ENCODE measurements at places on chromosomes 6 and 20.
A peak's percentile ranks its signal among the peaks of the same experiment; 100 is the strongest.

DNA sequence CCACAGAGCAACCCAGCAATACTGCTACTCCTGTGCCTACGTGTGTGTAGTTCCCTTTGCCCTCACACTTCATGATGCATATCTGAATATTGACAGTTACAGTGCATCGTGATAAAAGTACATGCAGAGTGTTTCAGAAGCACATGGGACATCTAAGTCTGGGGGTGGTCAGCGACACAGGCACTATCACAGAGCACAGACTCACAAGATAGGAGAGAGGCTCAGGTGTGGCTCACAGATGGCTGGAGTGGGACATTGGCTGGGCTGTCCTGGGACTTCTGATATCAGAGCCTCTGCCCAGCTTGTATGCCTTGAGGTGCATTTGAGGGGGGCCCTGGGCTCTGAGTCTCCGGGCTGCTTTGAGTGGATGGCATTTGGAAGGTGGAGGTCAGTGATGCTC lies 227.0 kb upstream of the RNF24 start:
- DNase-seq = no peak

- no peak for DNase-seq
These were observed 76.1 kb upstream of the SLC4A11 start for GRCh38 chr20:3315136-3315535.

- DNase-seq = no peak
These were observed 283.8 kb downstream of the ALDH8A1 start for GRCh38 chr6:134666125-134666524.

GRCh38 chr20:48238326-48238725 lies 453.0 kb upstream of the SULF2 start:
- DNase-seq = no peak

GRCh38 chr20:53071833-53072232 lies 99.7 kb downstream of the TSHZ2 start:
- no peak for DNase-seq

GRCh38 chr6:126002755-126003679 lies 16.7 kb downstream of the TRMT11 start:
- no peak for DNase-seq

DNA sequence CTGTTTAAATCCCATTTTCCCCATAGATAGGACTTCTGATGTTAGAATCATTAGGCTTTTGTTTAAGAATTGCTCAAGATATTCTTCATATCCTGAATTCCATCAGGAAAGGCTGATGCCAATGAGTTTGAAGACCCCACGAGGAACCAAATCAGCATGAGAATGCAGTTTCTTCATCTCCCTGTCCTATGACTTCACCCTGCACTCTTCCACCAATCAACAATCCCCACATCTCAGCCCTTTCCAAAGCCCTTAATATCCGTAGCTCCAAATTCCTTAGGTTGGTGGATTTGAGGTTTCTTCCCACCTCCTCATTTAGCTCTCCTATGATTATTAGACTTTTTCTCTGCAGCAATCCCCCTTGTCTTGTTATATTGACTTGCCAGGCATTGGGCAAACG lies 88.3 kb upstream of the PRND start:
- no peak for DNase-seq

DNA sequence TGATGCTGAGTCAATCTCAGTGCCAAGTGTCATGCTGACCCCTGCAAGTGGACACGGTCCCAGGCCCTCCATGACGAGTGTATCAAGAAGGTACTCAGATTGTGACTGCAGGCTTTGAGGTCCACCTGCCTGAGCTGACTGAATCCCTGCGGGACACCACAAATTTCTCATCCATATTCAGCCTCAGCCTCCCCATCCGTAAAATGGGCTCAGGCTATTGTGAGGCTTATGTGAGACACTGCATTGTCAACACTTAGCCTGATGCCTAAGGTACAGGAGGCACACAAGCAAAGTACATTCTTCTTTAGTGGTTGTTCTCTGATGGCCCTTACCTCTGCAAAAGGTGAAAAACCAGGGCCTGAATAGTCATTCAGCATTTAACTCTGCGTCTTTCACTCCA lies 70.4 kb upstream of the NFATC2 start:
- no peak for DNase-seq

GRCh38 chr6:163370464-163371117 lies 43.9 kb upstream of the QKI start:
- no peak for DNase-seq

DNA sequence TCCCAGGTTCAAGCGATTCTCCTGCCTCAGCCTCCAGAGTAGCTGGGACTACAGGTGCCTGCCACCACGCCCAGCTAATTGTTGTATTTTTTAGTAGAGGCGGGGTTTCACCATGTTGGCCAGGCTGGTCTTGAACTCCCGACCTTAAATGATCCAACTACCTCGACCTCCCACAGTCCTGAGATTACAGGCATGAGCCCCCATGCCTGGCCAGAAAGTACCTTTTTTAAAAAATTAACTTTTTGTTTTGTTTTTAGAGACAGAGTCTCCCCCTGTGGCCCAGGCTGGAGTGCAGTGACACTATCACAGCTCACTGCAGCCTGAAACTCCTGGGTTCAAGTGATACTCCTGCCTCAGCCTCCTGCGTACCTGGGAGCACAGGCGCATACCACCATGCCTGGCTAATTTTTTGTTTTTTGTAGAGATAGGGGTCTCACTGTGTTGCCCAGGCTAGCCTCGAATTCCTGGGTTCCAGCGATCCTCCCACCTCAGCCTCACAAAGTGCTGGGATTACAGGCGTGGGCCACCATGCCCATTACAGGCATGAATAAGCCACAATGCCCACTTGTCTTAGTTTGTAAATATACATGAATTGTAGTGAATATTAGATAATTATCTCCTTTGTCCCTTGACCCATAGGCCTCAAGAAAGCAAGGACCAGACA lies 17.4 kb upstream of the EEF1A1 start:
- DNase-seq = no peak

GRCh38 chr20:11207749-11208502 lies 534.1 kb upstream of the JAG1 start:
- no peak for DNase-seq

DNA sequence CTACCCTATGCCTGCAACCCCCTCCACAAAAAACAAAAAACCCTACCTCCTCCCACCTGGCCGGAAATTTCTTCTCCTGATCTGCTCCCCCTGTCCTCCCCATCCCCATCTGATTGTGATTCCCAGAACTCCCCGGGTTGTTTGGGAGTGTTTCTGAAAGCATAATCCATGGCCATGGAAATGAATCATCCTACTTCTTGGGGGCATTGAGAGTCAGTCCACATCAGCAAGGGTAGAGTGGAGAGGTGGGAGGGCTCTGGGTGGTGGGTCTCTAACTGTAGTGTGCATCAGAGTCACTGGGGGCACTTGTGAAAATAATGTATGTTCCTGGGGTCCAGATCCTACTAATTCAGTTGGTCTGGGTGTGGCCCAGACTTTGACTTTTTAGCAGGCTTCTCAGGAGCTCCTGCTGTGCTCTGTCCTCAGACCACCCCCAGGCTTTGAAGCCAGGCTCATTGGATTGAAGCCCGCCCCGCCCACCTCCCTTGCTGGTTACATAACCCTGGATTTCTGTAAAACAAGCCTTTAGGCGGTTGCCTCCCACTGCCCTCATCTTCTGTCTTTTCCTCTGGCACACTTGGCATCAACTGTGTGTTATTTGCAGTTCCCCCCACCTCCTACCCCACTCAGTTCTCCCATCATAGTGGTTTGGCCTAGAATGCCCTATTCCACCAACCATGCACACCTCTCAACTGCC lies 10.5 kb downstream of the PIGT start:
- DNase-seq = no peak

DNA sequence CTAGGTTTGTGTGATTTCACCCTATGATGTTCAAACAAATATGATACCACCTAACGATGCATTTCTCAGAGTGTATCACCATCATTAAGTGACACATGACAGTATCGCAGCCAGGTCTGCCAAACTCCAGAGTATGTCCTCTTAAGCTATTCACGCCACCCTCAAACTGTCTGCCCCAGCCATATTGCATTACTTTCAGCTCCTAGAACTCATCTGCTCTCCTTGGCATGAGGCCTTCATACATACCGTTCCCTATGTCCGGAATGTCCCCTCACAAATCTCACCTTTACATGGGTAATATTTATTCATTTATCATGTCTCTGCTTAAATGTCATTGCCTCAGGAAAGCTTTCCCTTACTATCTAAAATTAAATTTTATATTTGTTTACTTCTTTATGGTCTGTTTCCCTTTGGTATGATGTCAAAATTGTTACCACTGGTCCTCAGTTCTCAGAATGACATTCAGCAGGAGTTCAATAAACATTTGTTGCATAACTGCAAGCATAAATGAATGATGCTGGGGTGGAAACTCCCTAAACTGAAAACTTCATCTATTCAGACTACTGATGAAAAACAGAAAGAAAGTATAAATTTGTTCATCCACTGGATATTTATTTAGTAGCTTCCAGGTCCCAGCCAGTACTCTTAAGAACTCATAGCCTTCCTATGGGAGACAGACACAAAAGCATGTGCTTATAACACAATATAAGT lies 3.2 kb downstream of the SESN1 start:
- no peak for DNase-seq

DNA sequence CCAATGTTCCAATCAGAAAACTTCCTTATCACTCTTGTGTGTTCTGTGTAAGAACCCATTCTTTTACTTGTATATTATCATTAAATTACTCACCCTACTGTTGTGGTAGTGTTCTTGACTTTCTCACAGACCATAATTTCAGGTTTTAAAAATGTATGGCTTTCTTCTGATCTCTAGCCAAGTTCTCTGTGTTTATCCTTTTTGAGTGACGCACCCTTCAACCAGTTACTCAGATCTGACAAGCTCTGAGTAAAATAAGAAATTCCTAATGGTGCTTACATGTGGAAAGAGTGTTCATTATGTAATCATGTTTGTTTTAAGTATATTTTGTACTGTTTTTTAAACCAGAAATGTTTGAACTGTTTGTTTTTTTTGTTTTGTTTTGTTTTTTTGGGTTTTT lies 11.0 kb downstream of the TBPL1 start:
- DNase-seq = no peak

GRCh38 chr6:23420659-23421350 lies 705.2 kb upstream of the NRSN1 start:
- no peak for DNase-seq

DNA sequence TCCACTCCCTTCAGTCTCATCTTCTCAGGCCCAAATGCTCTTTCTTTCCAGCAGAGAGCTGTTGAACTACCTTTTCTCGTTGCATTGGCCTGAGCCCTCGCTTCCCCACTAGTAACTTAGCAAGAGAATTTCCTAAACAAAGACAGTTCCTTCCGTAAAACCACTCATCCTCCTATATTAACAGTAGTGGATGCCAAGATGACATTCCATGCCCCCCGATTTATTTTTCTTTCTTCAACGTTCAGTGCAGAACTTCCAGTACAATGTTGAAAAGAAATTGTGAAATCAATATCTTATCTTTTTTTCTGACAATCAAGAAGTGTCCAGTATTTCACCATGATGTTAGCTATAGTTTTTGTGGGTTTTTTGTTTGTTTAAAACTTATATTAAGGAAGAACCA lies 45.8 kb downstream of the SOX4 start:
- no peak for DNase-seq

DNA sequence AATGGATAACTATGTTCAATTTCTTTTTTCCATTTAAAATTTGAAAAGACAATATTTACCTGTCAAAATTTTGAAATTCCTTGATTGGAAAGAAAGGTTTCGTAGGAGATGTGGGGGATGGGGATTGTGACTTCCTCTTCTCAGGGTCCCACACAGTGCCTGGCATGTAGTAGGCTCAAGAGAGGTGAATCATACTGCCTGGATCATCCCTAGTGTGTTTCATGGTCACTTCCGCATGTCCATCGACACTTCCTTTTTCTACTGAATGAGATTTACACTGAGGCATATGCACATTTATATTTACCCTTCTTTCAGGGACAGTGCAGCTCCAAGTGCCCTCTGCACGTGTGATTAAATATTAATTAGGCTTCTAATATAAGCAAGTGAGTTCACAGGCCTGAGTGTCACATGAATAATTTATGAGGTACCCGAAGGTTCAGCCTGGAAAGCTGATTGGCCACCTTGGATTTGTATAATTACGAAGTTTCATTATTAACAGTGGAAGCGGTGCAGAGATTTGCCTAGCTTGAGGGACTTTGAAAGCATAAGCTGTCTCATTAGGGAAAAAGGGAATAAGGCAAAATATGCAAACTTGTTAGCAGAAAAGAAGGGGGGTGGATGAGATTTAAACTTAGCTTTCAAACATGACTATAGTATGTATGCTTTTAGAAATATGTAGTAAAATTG lies 177.5 kb upstream of the MMS22L start:
- DNase-seq = no peak

DNA sequence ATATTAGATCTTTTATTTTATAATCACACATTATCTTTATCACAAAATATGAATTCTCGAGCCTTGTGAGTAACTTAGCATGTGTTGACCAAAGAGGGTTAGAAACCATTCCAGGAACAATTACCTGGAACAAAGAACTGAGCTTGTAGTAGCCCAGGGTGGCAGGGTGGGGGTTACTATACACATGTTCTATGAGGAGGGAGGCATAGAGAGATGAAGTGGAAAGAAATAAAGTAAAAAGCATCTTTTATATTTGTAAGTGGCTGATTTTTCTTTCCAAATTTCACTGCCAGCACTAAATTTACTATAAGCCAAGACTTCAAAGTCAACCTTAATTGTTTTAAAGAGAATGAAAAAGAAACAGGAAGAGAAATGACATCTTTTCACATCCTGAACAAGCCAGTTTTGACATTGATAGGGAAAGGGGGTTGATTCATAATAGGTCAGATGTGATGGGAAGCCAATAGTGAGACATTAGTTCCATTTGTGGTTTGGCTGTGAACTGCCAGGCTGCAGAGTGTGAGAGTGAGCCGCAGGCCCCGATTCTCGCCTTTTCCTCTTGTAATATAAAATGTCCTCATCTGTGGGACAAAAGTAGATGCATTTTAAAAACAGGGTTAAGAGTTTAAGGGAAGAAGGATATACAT lies 52.7 kb upstream of the MYB start:
- DNase-seq = peak; percentile 31

GRCh38 chr6:82208913-82209312 lies 38.6 kb downstream of the IBTK start:
- DNase-seq = no peak

DNA sequence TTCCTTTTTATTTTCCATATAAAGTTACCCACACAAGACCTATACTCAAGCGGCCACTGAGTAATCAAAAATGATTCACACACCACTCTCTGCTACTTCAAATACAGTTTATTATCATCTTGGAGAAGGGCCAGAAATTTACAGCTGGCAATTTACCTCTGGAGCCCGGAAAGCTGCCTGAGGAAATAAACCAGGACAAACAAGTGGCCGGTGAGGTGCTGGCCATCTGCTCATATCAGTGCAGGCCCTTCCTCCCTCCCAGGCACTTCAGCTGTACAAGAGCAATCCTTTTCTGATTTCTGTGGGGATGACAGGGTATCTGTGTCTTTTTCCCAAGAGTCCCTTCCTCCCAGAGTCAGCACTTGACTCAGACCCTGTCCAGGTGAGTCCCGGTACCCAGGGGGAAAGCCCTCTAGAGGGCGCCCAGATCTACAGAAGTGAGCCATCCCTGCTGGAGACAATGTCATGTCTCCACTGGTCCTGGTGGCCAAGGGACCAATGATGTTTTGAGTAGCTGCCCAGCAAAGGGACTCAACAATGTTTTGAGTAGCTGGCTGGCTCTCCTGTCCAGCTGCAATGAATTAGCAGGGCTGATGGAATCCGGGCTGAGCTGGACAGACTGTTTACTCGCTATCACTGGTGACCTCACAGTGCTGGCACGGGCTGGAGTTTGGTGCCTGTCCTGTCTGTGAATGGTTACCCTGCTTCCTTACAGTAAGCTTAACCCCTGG lies 23.6 kb downstream of the LRP11 start:
- peak; percentile 23 for DNase-seq
